C1 segment of cervical spinal cord (tissue), 14 donors: ENCODE measurements at places on chromosomes 12 and 14.
A peak's percentile ranks its signal among the peaks of the same experiment; 100 is the strongest.

DNA sequence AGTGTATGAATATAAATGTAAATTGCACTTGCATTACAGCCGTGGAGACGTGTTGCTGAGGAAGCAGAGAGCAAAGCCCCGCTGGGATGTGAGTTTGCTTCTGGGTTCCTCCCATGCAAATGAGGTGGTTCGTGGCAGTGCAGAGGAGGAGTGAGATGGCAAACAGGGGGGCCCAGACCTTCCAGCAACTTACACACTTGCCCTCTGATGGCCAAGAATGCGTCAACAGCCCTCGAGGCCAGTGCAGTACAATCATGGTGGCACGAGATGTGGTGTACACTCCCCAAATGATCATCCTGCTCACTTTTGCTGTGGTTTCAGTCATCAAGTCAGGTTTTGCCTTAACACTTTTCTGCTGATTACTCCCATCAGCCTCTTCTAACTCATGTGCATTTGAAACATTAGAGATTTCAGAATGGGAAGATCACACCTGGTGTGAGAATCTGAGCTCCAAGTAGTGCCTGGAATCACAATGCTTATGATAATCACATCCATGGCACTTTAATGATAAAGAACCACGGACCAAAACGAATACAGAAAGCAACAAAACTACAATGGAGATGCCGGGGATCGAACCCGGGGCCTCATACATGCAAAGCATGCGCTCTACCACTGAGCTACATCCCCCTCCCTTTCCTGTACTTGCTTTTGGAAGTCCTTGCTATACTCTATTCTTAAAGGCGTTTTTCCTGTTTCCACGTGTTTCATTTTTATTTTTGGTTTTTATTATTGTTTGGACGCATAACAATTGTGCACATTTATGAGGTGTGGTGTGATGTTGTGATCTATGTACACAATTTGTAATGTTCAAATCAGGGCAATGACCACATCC is 7.0 kb upstream of the UBC start:
- no peak for DNase-seq

- no peak for DNase-seq
Measured at GRCh38 chr12:93886533-93887511, 209.6 kb downstream of the CRADD start.

DNA sequence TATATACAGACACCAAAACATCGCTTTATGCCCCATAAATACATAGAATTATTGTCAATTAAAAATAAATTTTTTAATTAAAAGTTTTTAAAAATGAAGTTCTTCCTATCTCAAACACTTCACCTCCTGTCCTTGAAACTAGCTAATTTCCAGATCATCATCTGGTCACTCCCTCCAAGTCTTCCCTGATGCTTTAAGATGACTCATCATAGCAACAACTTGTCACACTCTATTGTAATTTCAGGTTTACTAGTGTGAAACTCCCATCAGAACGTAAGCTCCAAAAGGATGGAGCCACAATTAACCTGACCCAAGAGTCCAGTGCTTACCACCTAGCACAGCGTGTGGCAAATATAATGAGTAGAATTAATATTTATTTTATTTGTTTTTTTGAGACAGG is 16.3 kb downstream of the GXYLT1 start:
- DNase-seq: no peak

DNA sequence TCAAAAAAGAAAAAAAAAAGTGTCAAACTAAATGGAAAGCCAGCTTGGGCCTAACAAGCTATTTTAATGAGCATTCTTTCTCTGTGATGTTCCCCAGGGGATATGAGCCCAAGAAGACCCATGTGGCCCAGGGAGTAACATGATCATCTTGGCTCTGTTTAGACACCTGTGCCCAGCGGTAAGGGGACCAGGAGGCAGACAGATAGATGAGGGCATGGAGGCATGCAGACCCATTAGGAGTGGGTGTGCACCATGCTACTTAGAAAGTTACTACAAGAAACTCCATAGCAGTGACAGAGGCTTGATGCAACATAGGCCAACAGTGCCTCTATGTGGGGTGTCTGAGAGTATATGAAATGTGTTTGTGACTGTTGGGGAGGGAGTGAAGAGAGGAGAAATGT is 3.1 kb upstream of the CREBL2 start:
- DNase-seq: no peak

DNA sequence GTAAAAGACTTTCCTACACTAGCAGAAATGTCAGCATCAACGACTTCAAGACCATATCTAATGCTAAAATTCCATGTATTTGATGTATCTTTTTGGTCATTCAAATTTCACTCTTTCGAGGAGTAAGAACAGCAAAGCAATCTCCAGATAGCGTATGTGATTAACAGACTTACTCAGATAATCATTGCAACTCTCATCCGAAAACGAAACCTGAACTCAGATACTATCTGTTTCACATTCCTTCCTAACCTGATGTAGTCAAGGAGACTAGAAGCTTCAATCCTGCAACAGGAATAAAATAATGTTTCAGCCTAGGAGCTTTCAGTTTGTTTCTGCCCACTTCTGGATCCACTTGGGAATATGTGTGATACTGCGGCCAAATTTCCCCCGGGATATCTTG is 286.3 kb downstream of the NUAK1 start:
- no peak for DNase-seq

DNA sequence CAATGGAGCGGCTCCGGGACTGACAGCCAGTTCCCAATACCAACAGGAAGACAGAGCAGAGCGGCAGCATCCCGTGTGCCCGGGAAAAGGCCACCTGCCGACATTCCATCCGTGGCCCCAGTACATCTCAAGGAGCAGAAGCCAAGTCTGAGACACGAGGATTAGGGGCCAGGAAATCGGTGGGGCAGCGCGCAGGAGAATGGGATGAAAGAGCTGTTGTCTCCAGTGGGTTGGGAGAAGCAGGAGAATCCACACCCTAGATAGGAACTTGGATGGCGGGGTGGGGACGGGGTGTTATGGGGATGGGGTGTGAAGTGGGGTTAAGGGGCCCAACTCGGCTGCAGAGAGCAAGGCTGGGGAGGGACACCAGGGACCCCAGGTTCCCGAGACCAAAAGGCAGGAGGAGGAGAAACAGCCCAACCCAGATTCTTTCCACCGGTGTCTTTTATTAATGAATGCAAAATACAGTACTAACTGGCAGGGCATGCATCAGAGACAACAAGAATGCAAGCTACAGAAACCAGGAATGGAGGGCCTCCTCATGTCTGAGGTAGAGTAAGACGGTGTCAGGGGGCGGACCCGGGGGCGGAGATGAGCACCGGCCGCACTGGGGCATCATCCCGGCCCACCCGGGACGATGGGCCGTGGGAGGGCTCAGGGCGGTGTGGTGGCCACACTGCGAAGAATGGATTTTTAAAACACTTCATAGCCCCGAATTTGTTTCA is 50.3 kb downstream of the BEGAIN start:
- no peak for DNase-seq

- no peak for DNase-seq
Measured at GRCh38 chr14:51787352-51787751, 73.1 kb upstream of the GNG2 start.

- DNase-seq: no peak
Measured at GRCh38 chr14:90663680-90664079, 152.6 kb downstream of the TTC7B start.

GRCh38 chr12:32043928-32044549 is 62.6 kb upstream of the BICD1 start:
- no peak for DNase-seq

DNA sequence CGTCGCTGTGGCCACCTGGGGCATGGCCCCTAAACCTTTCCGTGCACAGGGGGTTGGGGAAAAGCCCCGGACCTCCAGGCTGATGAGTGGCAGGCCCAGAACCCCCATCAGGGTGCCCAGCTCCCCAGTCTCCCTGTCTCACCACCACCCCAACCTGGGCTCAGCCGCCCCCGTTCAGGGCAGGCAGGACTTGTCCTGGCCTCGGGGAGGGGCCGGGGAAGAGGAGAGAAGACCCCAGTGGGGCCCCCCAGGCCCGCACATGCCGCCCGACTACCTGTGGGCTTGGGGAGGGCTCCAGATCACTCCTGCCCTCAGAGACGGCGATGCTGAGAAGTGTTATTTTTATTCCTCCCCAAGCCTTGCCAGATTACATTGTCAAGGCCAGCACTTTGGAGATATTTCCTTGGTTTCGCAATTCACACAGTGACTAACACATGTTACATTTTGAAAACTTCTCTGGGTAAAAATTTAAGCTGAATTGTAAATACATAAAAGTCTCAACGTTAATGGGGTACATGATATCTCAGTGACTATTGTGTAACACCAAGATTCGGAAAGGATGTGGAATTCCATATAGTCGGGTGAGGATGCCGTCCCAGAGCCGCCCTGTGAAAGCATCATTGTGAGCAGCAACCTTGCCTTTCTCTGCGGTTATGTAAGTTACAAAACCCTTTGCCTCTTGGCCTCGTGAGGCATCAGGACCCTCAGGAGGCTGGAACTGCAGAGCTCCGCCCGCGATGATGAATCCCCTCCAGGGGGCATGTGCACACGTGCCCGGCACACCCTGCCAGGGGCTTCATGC is 85.6 kb upstream of the DIO3 start:
- no peak for DNase-seq

GRCh38 chr12:121784460-121784859 is 9.0 kb downstream of the RHOF start:
- DNase-seq: no peak

DNA sequence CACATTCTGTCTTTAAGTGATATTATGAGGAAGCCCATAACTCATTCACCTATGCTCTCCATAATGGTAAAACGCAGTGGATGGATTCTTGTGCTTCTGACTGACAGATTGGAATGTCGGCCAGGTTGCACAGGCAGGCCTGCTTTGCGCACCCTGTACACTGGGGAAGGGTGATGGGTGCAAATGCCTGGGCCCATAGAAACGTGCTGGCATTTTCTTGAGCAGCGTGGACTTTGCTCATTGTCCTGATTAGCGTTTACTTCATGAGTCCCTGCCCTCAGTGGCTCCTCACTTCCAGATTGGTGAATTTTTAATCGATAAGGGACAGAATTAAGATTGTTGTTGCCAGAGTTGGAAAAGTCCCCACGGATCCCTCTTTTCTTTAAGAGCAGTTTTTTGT is 80.9 kb upstream of the TRAF3 start:
- no peak for DNase-seq

DNA sequence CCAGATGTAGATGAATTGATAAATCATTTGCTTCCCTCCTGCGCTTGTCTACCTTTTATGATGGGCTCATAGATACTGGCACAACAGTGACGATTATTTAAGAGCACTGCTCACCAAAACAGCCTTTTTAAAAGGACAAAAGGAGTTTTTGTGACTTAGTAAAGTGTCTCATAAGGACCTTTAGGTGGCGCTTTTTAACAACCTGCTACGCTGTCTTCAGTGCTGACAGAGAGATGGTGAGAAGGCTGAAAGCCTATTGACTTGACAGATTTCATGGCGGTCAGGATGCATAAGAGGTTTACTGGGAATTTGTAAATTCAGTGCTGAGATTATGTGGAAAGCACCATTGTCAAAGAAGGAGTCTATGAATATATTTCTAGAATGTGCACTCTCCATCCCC is 87.6 kb downstream of the SLC15A5 start:
- DNase-seq: no peak

DNA sequence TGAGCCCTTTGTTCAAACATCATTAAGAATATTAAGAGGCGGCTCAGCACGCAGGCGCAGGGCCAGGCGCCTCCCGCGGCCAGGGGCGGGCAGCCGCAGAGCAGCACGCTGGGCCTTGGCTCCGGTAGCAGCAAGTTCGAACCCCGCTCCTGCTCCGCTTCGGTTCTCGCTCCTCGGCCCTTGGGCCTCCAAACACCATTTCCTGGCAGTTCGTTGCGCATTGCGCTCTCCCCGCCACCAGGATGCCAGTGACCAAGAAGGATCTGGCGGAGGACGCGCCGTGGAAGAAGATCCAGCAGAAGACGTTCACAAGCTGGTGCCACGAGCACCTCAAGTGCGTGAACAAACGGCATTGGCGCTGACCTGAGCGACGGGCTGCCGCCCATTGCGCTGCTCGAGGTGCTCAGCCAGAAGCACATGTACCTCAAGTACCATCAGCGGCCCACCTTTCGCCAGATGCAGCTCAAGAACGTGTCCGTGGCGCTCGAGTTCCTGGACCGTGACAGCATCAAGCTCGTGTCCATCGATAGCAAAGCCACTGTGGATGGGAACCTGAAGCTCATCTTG is 6.9 kb upstream of the ACVRL1 start:
- no peak for DNase-seq

- no peak for DNase-seq
Measured at GRCh38 chr14:36996133-36996856, 176.1 kb downstream of the SLC25A21 start.

DNA sequence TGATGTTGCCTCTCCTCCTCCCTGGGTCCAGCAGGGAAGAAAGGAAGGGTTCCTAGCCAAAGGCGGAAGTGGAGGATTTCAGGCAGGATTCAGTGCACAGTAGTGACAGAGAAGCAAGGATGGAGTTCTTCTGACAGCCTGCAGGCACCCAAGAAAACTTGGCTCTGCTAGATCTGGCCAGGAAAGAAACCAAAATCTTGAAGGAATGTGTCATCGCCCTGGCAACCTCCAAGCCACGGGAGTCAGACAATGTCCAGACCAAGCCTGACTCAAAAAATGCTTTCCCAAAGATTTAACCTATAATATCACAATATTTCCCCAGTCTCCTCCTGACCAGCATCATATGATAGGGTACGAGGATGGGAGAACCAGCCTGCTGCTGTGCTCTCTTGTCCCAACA is 22.8 kb upstream of the DHRS4 start:
- no peak for DNase-seq

DNA sequence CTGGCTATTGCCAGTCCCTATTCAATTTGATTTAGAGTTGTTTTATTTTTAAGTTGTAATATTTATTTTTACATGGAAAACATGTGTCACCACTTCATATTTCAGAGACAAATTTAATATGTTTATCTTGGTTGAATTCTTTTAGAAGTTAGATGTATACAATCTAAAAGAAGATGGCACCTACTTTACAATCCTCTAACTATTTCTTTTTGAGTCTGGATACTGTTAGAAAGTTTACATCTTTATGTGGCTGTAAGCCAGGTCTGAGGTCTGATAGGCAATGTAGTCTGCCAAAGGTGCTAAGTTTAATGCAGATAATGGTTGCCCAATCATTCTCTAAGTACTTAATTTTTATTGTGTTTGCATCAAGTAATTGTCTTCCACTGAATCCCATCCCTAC is 7.2 kb upstream of the LMO3 start:
- no peak for DNase-seq

- DNase-seq: no peak
Measured at GRCh38 chr14:94010625-94011024, 13.5 kb downstream of the CCDC197 start.

GRCh38 chr12:97456571-97457188 is 5.9 kb upstream of the RMST start:
- no peak for DNase-seq

GRCh38 chr12:59808317-59808910 is 212.6 kb downstream of the SLC16A7 start:
- DNase-seq: peak; percentile 3

GRCh38 chr12:5630726-5631125 is 198.8 kb downstream of the NTF3 start:
- no peak for DNase-seq

DNA sequence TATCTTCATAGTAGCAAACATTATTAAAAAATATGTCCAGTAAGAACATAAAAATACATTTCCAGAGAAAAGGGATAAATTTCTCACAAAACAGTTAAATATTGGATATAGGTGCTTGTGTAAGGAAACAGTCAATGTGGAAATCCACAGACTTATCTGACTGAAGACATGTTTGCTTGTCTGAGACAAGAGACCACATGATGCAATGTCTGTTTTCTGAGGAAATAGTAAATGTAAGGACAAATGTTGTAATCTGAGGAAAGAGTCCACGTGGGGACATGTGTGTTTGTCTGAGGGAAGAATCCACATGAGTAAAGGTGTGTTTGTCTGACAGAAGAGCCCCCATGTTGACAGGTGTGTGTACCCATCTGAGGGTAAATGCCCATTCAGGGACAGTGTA is 1093.2 kb downstream of the TMEM121 start:
- DNase-seq: no peak
